Lower lobe of right lung (tissue), 2 donors: ENCODE measurements at places on chromosomes 5 and 9. TPM values are rescaled to one million over a fixed set of nuclear protein-coding genes. Genes with fewer than 3 reads are reported as not detected.
A peak's percentile ranks its signal among the peaks of the same experiment; 100 is the strongest.

GRCh38 chr5:172636279-172637050 lies 4.6 kb upstream of the NEURL1B start:
- no peak for DNase-seq

The IFNB1 gene
- not detected for total RNA-seq

The NELFB gene
- total RNA-seq, result 44.7 TPM

GRCh38 chr5:107570805-107571531 lies 99.8 kb downstream of the EFNA5 start:
- no peak for DNase-seq

The ADRA1B gene
- total RNA-seq, result 3.8 TPM

GRCh38 chr9:70593241-70593640 lies 178.8 kb upstream of the KLF9 start:
- no peak for DNase-seq

- no peak for DNase-seq
These were observed 3.9 kb downstream of the NR2F1 start for GRCh38 chr5:93586736-93587596.

The SLC34A3 gene
- total RNA-seq, result not detected

- DNase-seq, result peak; percentile 86
These were observed 26.7 kb downstream of the ERGIC1 start for GRCh38 chr5:172860520-172861443.

The PDCD1LG2 gene
- 9.0 TPM for total RNA-seq

- DNase-seq, result no peak
These were observed 16.6 kb upstream of the SYNPO start for GRCh38 chr5:150623878-150624216.

DNA sequence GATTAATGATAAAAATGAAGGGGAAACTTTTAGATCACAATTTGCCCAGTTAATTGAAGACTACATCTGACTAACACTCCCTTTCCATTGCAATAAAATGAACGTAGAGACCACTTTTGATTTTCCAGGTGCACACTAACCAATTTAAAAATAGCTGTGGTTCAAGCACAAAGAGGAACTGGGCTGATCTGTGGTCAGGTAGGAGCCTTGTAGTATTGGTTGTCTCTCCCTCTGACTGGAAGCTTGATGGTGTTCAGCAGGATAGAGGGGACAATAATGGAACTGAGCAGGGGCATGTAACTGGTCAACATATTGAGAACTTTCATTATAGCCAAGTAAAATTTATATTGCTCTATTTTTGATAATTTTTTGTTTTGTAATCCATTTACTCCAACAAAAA lies 886.8 kb upstream of the SEMA6A start:
- no peak for DNase-seq

DNA sequence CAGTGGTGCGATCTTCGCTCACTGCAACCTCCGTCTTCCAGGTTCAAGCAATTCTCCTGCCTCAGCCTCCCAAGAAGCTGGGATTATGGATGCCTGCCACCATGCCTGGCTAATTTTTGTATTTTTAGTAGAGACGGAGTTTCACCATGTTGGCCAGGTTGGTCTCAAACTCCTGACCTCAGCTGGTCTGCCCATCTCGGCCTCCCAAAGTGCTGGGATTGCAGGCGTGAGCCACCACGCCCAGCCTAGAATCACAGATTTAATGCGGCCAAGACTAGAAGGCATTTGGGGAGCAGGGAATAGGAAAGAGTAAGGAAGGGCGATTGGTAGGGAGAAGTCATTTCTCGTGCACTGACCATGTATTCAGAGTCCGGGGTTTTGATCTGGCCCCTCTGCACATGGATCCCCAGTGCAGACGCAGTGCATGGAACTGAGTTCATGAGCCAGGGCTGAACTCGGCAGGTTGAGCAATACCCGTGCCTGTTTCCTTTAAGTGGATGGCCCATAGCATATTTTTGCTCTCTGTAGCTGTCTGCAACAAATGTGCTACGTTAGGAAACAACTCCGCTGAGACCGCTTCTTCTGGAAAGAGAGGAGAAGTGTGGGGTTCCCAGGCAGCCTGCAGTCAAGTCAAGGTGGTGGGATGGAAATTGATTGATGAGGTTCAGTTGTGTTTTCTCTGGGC lies 3.4 kb upstream of the HMCN2 start:
- DNase-seq, result no peak

DNA sequence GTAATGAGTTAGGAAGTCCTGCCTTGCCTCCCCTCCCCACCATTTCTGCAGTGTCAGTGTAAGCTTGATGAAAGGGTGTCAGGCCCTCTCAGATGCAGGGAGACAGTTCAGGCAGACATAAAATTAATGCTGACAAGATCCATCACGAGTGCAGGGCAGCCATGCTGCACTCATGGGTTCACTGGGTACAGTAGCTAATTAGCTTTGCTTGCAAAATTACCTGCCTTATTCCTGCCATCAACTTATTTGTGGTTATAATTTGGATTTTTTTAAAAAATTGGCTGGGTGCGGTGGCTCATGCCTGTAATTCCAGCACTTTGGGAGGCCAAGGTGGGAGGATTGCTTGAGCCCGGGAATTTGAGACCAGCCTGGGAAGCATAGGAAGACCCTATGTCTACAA lies 17.9 kb downstream of the GALNT12 start:
- DNase-seq, result no peak

The PCDH12 gene
- 14.9 TPM for total RNA-seq

GRCh38 chr9:77498891-77499290 lies 149.2 kb downstream of the GNA14 start:
- no peak for DNase-seq

DNA sequence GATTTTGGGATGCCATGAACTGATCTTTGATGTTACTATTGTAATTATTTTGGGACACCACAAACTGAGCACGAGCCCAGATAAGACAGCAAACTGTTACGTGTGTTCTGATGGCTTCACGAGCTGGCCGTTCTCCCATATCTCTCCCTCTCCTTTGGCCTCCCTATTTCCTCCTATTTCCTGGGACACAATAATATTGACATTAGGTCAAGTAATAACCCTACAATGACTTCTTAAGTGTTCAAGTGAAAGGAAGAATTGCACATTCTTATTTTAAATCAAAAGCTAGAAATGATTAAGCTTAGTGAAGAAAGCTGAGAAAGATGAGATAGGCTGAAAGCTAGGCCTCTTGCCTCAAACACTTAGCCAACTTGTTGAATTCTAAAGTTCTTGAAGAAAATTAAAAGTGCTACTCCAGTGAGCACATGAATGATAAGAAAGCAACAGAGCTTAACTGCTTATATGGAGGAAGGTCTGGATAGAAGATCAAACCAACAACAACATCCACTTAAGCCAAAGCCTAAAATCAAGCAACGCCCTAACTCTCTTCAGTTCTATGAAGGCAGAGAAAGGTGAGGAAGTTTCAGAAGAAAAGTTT lies 247.1 kb downstream of the LRRC70 start:
- DNase-seq, result no peak

The SOWAHA gene
- total RNA-seq, result 0.18 TPM

DNA sequence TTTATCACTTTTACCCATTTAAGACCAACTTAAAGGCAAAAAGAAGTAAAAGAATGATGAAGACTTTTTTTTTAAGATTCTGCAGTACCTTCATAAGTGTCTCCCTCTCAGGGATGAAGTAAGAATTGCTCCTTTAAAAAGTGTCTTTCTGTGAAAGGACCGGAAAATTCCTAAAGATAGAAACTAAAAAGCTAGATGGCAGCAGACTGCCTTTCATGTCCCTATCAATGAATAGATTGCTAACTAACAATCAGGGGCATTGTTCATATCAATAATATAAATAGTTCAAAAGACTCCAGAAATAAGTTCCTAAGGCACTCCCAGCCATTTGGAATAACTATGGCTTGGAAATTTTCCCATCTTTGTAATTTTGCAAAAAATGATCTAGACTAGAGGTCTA lies 558.0 kb downstream of the PDE4D start:
- no peak for DNase-seq

GRCh38 chr5:5306696-5307095 lies 115.8 kb upstream of the ICE1 start:
- DNase-seq, result no peak

The CAPSL gene
- total RNA-seq, result 8.7 TPM

The ZDHHC11B gene
- total RNA-seq, result 14.9 TPM

The GMCL2 gene
- not detected for total RNA-seq

DNA sequence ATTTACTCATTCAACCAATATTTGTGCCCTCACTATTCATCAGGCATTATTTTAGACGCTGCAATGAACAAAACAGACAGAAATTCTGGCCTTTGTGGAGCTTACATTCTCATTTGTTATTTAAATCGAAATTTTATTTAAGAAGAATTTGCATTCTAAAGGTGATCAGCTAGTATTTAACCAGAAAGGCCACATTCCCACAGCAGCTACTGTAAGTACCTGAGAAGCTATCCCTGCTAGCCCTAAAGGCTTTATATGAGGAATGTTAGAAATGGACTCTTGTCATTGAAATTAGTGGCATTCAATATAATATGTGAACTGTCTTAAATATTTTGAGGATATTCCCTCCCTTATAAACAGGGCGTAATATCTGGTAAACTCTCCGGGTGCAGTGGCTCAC lies 35.0 kb upstream of the GOLM1 start:
- no peak for DNase-seq

- no peak for DNase-seq
These were observed 92.6 kb upstream of the MVB12B start for GRCh38 chr9:126233913-126234525.

The PPP3R2 gene
- not detected for total RNA-seq

The ARL10 gene
- total RNA-seq, result 5.4 TPM
